ENCODE measurements at places on chromosomes 11 and 22.

GRCh38 chr11:1228101-1228821, 5.4 kb downstream of the MUC5B start:
- DNase-seq, result no peak

- no peak for DNase-seq
These were observed 18.4 kb downstream of the ASCL2 start for GRCh38 chr11:2252018-2252417.

DNA sequence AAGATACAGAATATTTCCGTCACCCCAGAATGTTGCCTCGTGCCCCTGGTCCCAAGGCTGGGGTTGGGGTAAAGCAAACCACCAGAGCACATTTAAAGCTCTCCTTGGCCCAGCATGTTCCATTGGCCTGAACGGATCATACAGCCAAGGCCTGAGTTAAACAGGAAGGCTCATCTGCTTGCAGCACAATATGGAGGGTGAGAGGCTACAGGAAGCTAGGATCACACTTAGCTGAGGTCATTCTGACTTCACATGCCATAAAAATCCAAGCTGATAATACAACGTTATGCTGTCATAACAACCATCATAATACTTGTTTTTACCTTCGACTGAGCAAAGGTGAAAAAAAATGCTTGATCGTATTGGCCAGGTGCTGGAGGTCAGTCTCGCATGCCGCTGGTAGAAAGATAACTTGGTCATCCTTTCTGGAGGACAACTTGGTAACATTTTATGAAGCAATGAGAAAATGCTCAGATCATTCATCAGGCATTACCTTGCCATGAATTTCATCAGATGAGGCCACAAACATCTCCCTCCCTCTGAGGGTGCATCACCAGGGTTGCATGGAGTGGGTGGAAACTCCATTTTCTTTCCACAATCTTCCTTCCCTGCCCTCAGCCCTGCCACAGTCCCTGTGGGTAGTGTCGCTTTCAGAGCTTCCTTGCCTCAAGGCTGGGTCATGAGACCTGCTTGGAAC, 31.9 kb upstream of the RTL6 start:
- no peak for DNase-seq

GRCh38 chr11:102467080-102467708, 14.6 kb upstream of the TMEM123 start:
- no peak for DNase-seq

DNA sequence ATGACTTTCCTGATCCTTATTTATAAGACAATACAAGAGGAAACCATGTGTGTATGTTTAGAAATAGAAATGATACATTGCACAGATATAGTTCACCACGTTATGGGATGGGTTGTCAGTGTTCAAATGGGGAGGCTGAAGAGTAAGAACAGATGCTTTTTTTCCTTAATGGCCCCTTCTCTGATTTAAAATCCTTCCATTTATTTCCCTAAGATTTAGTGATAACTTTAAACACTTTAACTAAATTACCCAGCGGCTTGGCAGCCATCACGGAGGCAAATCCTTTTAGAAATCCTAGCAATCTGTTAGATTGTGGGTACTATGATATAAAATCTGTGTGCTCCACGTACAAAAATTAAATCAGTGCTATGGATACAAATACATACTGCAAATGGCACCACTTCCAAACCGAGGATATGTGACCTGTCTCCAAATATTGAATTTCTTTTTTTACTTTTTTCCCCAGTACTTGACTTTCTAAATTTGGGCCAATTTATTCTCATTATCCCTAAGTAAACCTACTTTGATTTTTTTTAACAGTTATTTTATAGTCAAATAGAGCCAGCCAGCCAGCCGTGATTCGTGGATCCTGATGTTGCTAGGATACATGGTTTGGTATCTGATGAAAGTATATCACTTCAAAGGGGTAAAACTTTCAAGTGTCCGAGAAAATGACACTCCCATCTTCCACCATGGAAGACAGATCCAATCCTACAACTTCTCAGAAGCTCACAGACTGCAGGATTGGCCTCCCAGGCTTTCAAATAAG, 46.1 kb downstream of the BDNF start:
- DNase-seq, result no peak

- no peak for DNase-seq
These were observed 47.5 kb upstream of the GRAMD1B start for GRCh38 chr11:123382555-123383074.

GRCh38 chr22:17699696-17700340, 61.3 kb downstream of the BCL2L13 start:
- no peak for DNase-seq

DNA sequence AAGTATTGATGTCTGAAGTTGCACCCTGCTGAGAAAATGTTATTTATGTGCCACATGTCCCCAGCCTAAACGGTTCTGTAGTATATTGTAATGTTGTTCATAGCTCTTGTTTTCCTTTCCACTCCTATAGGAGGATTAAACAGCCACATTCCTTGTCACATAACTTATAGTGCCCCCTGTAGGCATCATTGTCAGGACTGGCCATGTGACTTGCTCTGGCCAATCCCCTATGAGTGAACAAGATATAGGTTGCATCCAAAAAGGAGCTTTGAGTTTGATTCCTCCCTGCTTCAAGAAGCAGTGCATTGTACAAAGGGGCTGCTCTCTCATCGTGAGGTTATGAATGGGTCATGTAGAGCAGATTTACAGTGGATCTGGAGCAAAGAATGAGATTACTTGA, 717.6 kb upstream of the ANO5 start:
- DNase-seq, result no peak

DNA sequence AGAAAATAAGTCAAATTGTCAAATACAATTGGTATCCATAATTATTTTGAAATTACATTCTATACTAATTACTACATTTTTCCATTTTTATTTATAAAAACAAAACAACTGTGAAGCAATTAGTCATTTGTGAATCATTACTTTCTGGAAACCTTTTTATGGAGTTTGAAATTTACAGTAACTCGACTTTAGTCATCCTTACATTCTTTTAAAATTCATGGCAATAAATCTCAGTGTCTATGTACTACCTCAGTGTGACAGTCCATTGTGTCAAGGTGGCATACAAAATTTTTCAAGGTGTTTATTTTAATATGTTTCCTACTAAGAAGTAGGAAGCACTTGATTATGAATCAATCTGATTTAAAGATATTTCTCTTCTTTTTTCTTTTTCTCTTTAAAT, 1949.4 kb upstream of the RAG2 start:
- DNase-seq, result no peak

DNA sequence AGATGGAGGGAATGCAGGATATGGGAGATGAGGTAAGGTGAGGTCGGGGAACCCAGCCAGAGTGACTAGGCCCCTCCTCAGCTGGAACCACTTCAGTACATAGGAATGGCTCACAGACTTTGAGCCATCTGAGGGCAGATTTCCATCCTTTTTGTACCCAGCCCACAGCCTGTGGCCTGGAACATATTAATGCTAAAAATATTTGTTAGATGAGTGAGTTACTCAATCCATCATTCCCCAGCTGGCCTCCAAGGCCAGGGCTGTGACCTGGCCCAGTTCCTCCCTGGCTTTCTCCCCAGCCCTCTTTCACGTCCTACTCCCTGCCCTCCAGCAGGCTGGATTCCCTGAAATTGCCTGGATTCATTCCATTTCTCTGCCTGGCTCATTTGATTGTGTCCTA, 57.2 kb upstream of the PRDM11 start:
- no peak for DNase-seq

DNA sequence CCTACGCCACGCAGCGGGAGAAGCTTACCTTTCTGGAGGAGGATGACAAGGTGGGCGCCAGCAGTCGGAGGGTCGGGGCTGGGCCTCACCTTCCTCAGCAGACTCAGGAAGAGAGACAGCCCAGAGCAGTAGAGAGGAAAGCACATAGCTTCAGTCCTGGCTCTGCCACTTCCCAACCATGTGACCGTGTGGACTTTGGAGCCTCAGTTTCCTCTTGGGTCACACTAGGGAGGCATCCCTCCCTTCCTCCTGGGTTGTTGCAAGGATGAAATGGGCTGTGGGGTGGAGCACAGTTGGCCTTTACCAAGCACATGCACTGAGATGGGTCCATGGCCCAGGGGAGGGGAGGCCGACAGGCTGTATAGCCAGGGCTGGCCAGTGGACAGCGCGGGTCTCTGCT, 12.9 kb downstream of the DPP3 start:
- DNase-seq, result no peak

DNA sequence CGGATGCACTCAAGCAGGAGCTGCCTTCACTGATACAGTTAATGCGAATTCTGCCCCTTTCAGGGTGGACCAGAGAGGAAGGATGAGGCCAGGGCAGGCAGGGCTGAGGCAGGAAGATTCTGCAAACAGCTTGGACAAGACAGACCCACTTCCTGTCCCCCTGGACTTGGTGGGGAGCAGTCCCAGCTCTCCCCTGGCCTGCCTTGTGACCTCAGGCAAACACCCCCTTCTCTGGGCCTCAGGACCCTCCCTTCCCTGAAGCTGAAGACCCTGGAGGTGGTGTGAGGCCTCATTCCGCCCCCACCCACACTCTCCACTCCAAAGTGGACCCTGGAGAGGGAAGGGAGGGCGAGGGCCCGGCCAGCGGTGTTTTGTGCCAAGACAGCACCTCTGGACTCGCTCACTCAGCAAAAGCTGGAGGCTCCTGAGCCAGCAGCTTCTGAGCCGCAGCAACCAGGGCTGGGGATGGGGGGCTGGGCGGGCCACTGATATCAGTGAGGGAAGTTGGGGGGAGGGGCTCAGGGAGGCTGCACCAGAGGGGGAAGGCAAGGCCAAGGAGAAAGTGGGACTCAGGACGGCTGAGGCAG, 8.5 kb downstream of the RAB3IL1 start:
- no peak for DNase-seq

DNA sequence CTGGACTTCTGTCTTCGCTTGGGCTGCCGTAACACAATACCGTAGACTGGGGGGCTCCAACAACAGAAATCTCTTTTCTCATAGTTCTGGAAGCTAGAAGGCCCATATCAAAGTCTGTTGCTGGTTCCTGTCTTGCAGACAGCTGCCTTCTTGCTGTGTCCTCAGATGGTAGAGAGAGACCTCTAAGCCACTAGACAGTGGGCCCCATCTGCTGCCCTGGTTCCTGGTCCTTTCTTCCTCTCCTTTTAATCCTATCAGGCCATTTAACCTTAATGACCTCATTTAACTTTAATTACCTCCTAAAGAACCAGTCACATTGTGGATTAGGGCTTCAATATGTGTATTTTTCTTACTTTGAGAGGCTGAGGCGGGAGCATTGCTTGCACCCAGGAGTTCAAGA, 9.4 kb downstream of the CEP164 start:
- no peak for DNase-seq

DNA sequence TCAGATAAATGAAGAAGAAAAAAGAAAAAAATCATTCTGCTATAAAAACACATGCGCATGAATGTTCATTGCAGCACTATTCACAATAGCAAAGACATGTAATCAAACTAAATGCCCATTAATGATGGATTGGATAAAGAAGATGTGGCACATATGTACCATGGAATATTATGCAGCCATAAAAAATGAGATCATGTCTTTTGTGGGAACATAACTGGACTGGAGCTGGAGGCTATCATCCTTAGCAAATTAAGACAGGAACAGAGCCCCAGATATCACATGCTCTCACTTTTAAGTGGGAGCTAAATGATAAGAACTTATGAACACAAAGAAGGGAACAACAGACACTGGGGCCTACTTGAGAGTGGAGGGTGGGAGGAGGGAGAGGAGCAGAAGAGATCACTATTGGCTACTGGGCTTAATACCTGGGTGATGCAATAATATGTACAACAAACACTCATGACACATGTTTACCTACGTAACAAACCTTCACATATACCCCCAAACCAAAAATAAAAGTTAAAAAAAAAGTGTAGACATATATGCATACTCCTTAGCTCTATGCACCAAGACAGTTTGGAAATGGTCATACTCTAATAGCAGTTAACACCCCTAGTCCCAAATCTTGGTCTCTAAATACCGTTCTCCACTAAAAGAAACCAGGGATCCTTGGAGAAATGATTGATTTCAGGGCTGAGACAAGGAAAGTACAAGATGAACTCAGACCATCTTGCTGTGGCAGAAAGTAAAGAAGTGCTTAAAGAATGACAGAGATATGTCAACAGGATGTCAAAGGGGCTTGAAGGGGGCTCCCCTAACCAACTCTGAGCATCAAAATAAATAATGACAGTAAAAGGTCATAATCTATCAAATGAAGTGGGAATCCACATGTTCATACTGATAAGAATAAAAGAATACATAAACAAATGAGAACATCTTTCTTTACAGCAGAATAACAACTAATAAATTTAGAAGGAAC, 17.1 kb upstream of the DDX6 start:
- DNase-seq, result no peak

- no peak for DNase-seq
These were observed 9.4 kb downstream of the EHD1 start for GRCh38 chr11:64868904-64869570.

Measured in GOT3 (cell line).